ENCODE measurements at places on chromosomes 16 and 17.

GRCh38 chr17:68179236-68179925 is 68.5 kb upstream of the AMZ2 start:
- no peak for DNase-seq

- no peak for DNase-seq
These were observed 46.9 kb downstream of the LCMT1 start for GRCh38 chr16:25158401-25158800.

- no peak for DNase-seq
These were observed 15.1 kb downstream of the AXIN1 start for GRCh38 chr16:337437-337836.

- no peak for DNase-seq
These were observed 160.3 kb downstream of the HS3ST3B1 start for GRCh38 chr17:14461227-14461548.

Measured in stimulated activated naive CD4-positive, alpha-beta T cell treated with Interleukin-2 at 50 U/mL for 16 hours (primary cell).